ENCODE measurements at places on chromosomes 12 and 14.

GRCh38 chr12:119686355-119686754 is 18.4 kb downstream of the PRKAB1 start:
- DNase-seq, result no peak

- DNase-seq, result no peak
Observed at GRCh38 chr14:53570411-53571387, 385.9 kb downstream of the BMP4 start.

DNA sequence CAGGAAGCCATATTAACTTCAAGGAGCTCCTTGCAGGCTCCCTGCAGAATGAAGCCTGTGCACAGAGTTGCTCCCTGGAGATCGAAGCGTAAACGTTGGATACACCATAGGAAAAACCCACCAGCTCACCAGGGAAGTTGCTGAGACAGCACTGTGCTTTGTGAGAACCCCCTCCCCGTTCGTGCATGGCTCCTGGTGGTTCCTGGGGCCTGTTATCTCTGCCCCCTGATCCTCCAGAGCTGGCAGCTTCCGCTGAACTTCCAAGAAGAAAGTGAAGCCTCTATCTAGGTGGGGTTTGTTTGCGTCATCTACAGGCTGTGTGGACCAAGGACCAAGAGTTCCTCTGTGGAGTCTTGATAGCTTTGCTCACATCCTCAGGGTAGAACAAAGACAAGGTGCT is 2.4 kb upstream of the CCDC85C start:
- DNase-seq, result no peak

DNA sequence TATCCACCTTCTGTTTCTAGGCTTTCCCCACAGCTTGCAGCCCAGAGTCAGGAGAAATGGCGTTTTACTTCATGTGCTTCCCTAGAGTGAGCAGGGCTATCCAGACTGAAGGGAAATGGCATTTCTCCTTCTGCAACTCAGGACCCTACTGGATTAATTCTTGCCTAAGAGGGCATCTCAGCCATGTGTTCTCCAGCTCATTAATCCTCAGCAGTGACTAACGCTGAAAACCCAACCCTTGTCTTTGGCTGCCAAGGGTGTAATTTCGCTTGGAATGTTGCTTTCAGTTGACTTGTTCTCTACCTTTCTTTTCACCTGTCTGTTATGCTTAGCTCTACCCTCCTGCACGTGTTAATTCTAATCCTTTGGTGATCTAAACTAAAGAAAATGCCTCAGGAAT is 21.0 kb upstream of the EMP1 start:
- no peak for DNase-seq

DNA sequence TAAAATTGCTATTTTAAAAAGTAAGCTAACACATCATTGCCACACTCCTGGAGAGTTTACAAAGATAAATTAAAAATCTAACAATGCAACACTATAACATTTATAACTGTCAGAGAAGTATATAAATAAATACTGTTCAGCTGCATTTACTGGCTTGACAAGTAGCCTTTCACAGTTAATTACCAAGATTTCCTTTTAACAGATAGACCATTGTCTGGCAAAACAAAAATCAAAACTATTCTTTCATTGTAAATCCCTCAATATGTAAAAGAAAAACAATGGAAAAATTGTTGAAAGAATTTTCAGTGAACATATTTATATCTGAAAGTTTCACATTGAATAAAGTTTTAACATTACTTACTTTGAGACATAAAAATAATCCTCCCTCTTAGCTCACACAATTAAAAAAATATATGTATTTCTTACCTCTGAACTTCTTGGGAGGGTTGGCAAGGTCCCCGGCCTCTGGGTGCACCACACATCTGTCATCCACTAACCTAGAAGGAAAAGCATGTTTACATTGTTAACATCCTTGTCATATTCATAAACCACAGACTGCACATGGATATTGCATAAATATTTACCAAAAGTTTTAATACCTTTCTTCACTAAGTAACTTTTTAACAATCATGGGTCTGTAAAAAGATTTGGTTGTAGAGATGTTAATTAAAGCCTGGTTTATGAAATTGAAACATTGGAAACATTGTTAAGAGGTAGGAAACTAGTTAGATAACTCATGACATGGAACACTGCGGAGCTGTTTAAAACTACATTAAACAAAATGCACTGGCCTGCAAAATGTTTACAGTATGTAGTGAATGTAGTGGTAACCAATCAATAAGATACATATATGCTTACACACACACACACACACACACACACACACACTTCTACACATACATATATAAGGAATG is 43.0 kb downstream of the ITPR2 start:
- no peak for DNase-seq

- no peak for DNase-seq
Observed at GRCh38 chr12:121788176-121788818, 5.2 kb downstream of the RHOF start.

DNA sequence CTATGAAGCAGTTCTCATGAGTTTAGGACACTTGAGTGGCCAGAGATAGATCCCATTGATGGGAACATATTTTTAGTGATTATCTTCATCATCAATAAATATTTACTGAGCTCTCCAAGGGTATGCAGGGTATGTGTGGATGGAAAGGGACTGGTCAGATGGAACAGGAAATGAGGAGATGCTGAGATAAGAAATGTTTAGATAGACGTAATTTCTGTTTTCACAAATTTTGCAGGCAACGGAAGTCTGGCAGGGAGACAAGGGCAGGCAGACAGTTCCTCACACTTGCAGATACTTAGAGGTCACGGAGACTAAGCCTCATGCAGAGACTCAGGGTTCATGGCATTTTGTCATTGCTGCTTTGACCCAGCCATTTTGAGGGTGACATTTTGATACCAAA is 24.3 kb downstream of the BCL2L14 start:
- no peak for DNase-seq

DNA sequence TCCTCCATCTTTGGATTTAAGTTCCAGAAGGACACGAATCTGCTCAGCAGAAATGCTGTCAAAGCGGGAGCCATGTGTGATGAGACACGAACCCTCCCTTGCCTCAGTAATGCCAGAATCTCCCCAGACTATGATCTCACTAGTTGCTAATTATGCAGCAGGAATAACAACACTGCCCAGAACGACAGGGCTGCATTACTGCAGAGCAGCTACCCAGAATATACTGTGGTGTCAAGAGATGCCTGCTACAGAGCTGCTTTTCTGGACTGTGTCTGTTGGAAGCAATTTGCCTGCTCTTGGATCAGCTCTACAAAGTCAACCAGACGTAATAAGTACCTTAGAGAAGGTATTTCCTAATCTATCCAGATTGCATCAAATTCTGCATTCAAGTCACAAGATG is 5.5 kb downstream of the CSRNP2 start:
- DNase-seq, result no peak

GRCh38 chr12:55937981-55938380 is 7.0 kb downstream of the DGKA start:
- DNase-seq, result no peak

DNA sequence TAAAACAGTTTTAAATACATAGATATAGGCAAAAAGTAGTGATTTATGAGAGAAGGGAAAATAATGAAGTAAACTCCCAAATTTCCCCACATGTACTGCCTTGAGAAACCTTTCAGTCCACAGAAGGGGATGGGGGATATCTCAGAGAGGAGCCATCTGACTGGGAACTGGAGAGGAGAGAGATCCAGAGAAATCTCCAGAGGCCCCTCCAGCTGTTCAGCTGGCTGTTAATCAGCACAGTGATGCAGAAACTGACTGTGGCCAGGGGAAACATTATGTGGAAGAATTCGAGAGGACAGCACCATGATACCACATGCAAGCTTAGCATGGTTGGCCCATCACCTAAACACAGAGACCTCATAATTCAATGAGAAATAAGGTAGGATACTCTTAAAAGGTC is 1165.9 kb upstream of the TMEM132C start:
- no peak for DNase-seq

GRCh38 chr14:90060965-90061684 is 669 bp upstream of the KCNK13 start:
- DNase-seq, result no peak

- no peak for DNase-seq
Observed at GRCh38 chr14:90096566-90096965, 34.8 kb downstream of the KCNK13 start.

Measured in substantia nigra (tissue), 51 donors.